ENCODE measurements at places on chromosomes 3 and 15. TPM values are rescaled to one million over a fixed set of nuclear protein-coding genes. Genes with fewer than 3 reads are reported as not detected.

Gene INSYN1
- 4.5 TPM for total RNA-seq

Gene GOLGA8R
- total RNA-seq: 0.31 TPM

Gene ANKUB1
- not detected for total RNA-seq

Gene ZPLD1
- not detected for total RNA-seq

- no peak for DNase-seq
Measured at GRCh38 chr3:126918355-126918821, 64.5 kb upstream of the PLXNA1 start.

- no peak for DNase-seq
Measured at GRCh38 chr3:36295296-36295695, 85.0 kb upstream of the STAC start.

- DNase-seq: no peak
Measured at GRCh38 chr3:183943739-183944138, 59.1 kb upstream of the PARL start.

GRCh38 chr3:190615060-190615384 is 101.1 kb downstream of the IL1RAP start:
- no peak for DNase-seq

- no peak for DNase-seq
Measured at GRCh38 chr15:59379531-59379930, 6.9 kb upstream of the MYO1E start.

- no peak for DNase-seq
Measured at GRCh38 chr15:27583651-27584050, 515.5 kb downstream of the OCA2 start.

DNA sequence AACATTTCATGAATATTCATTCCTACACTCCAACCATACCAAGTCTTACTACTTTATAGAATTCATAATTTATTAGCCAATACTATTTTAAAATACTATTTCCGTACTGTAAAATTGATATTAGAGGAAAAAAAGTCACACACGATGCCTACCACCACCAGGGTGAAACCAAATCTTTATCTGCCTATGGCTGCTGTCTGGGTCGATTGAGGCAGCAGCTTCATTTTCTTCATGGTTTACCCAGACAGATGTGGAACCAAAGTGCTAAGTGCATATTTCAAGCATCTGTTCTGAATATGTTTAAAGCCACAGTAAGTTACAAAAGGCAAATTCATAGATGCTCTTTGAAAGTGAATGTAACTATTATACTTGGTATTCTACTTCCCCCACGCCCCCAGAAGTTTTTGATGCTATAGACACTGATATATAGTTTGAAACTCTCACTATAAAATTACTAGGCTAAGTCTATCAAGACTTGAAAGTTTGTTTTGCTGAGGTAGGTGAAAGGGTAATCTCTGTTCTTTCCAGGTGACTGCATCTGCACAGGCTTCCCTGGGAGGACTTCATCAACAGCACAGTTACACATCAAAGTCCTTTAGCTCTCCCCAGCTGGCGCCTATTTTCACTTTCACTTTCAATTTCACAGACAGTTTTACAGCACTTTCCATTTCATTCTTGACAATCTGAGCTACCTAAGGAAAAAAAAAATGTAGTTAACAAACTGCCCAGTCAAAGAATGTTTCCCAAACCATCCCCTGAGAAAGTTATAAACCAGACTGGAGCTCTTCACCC is 113.9 kb downstream of the POLQ start:
- DNase-seq: no peak

GRCh38 chr3:57896691-57897090 is 111.5 kb upstream of the FLNB start:
- no peak for DNase-seq

DNA sequence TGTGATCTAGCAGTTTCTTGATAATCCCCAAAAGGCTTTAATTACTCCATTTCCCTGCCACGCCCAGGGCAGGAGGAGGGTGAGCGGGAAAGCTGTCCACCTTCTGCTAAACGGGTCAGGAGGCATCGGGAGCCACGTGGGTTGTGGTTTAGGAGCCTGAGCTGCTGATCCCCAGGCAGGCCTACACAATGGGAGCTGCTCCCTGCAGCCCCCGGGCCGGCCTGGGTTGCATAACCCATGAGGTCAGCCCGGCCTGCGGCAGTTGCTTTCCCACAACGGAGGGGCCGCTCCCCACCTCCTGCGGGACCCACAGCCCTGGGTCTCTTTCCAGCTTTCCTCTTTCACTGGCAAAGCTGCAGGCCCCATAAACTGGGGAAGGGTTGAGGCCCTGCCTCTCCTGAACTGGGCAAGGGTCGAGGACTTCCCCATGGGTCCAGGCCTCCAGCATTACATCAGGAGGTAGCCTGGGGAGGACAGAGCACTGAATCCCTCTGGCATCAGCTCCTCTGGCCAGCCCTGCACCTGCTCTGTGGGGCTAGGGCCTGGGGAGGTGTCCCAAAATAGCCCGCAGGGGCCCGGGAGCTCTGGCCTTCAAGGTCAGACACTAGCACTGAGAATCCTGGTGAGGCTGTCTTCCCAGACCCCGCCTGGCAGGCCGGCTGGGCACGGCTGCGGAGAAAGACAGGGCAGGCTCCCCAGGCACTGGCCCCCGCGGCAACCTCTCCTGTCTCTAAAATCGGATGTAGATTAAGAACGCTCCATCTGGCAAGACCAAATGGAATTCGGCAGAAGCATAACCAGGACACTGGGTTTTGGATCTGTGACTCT is 47.3 kb downstream of the ZDHHC19 start:
- DNase-seq: no peak

GRCh38 chr15:49709646-49710214 is 88.9 kb downstream of the DTWD1 start:
- no peak for DNase-seq
